ENCODE measurements at places on chromosomes 6 and 20.

DNA sequence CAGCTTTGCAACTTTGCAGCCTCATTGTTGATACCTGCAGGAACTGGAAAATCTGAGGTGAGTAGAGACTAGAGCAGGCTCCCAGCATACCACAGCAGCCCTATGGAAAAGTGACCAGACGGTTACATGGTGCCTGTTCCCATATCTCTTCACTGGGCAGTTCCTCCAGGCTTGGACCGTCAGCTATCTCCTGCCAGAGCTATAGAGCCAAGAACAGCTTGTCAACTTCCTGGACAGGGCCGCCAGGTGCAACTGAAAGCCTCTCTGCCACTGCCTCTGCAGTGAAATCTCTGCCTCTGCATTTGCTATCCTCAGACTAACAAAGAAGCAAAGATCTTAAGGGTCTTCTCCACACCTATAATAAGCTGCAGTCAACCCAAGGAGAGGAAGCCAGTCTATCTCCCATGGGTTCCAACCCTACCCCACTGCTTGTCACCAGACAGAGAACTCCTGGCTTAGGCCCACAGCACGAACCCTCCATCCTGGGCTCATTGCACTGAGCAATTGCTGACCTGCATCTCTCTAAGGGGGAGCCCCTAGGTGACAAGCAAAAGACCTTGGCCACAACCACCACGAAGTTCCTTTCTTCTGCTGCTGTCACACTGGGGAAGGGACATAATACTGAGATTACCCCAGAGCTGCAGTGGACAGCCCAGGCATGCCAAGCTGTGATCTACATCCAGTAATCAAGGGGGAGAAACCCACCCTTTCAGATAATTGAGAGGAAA is 60.1 kb upstream of the KHDRBS2 start:
- DNase-seq: no peak

- no peak for DNase-seq
These were observed 182.7 kb upstream of the PMEPA1 start for GRCh38 chr20:57892471-57892870.

DNA sequence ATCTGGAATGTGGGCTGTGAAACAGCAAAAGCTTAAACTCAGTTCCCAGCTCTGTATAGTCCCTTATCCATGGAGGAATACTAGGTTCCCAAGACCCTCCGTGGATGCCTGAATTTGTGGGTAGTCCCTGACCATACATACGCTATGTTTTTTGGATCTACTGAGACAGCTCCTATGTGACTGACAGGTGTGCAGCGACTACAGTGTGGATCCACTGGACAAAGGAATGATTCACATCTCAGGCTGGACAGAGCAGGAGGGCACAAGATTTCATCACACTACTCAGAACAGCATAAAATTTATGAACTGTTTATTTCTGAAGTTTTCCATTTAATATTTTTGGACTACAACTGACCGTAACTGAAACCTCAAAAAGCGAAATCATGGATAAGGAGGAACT is 125.3 kb downstream of the MAP7 start:
- DNase-seq: no peak

DNA sequence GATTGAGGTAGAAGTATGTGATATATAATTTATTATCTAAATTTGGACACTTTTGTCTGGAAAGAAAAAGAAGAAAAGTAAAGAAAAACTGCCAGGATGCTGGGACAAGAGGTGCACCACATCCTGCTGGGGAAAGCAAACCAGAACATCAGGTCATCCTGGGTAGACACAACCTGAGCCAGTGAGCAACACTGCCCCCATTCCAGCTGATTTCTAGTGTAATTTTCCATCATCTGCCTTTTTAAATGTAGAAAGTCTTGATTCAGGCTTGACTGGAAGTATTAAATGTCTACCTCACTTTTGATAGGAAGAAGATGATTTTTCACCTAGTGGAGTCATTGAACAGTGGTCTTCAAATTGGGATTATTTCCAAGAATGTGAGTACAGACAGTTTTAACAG is 1164.5 kb upstream of the CITED2 start:
- no peak for DNase-seq

DNA sequence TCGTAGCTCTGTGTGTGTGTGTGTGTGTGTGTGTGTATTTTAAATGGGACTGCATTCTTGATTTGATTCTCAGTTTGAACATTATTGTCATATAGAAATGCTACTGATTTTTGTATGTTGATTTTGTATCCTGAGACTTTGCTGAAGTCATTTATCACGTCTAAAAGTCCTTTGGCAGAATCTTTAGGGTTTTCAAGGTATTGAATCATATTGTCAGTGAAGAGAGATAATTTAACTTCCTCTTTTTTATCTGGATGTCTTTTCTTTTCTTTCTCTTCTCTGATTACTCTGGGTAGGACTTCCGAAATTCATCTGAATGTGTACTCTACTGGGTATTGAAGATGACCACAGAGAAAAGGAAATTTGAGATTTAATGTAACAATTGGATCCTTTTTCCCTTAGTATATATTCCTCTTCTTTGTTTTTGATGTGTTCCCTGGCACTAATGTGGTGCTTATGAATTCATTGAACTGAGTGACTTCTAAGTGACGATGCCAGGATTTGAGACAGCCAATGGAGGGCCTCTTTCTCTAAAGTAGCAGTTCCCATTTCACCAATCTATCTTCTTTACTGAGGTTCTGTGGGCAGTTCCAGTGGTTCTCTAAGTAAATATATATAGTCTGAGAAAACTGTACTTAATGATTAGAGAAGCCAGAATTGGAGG is 47.6 kb downstream of the TNFAIP3 start:
- no peak for DNase-seq

DNA sequence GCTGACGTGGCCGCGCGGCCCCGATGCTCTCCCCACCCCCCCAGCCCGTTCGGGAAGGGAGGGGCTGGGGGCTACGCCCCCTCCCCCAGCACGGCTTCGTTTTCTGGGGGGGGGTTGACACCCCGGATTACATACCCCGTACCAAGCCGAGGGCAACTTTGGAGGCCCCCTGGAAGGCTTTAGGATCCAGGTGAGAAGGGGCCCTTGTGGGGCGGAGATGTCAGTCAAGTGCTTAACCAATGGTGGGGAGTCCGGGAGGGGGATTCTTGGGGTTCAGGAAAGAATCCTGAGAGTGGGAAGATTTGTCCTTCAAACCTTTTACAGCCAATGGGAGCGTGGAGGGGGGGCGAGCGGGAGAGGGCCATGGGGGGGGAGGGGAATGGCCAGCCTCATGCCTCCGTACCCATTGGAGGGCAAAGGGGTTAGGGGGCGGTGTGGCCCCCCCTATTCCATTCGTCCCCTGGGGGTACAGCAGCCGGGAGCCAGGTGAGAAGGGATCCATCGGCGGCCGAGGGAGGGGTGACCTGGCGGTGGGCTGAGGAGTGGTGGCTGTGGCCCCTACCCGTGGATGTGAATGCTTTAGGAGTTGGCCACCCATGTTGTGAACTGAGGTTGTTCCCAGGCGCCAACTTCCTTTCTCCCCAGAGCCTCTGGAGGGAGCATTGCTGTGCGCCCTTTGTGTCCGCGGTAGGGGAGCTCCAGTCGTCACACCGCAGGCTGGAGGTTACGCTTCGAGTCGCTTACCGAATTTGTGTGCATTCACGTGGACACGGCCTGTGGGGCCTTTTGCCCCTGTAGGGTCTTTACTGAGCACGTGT is 682 bp downstream of the BRD2 start:
- no peak for DNase-seq

DNA sequence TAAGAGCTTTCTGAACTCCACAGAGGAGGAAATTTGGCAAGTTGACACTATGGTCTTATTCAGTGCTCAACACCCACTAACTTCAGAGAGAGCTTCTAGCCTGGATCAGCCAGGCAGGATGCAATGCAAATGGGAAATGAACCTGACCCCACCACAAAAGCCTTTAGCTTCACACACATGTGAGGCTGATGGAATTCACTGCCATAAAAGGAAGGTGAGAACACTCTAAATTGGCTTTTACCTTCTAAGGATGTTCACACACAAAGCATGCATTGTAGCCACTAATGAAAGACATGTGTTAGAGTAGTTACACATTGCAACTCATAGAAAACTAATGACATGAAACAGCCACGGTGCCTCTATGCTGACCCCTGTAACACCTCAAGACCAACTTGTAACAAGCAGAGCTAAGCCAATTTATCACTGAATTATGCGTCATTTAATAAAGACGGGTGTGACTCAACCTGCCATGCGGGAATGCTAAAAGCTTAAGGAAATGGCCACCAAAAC is 262.1 kb downstream of the HACE1 start:
- DNase-seq: no peak

GRCh38 chr6:135052939-135053338 is 1.7 kb downstream of the HBS1L start:
- no peak for DNase-seq

DNA sequence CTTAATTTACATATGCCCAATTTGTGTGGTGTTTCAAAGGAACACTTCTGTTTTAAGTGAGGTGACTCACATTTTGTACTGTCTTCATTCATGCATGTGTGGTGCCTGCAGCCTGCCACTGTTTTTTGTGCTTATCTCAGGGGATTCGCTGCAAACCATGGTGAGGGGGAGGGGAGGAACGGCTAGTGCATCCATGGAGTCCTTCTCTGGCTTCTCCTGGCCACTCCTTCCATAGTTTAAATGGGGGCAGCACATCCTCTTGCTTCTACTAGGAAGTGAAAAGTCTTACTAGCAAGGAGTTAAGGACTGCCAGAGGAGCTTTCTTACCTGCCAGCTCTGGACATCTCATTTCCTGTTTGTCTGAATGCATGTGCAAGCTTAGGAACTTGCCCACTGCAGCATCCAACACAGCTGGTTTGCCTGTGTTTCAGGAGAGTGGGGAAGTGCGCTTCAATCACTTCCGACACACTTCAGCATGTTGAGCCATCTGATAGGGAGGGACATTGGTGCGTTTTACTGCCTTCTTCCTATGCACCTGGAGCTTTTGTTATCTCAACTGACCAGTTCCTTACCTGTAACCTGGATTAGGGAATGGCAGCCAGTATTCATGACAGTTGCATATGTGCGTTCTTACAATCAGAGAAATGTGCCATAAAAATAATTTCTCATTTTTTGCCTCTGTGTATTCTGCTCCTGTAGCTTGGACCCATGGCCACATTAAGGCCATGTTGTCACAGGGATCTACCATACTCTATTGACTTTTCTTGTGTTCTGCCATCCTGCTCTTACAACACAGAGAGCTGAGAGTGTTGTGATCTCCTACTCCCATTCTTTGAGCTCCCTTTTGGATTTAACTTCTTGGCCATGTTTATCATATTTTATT is 211.3 kb downstream of the ARID1B start:
- DNase-seq: no peak

GRCh38 chr6:37665304-37665703 is 32.4 kb downstream of the MDGA1 start:
- DNase-seq: no peak

DNA sequence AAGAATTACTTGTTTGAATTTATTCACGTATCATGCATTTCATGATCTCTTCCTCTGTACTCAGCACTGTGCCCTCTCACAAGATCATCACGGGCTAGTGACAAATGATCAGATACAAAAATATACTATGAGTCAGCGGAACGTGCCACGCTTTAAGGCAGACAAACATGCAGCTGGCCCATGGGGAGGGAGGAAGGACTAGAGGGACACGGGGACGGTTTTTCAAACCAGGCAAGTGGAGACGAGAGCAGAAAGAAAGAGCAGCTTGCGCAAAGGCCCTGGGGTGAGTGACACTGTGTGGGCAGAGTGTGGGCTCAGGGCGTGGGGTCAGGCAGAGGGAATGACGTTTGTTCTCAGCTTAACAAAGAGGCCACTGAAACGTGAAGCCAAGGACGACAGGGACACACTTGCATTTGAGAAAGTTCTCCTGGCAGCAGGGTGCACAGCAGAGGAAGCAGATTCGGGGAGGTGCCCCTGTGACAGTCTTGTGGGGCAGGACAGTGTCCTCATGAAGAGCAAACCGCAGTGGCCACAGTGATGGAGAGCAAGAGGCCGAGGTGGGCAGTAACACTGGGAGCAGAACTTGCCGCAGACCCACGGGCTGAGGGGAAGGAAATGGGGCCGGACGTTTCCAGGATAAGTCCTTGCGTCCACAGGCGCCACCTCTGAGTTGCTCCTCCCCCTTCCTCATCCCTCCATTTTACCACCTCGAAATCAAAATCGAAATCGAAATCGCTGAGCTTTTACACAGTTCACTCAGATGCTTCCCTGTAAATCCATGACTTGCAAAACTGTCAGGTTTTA is 6.9 kb upstream of the RPS6KA2 start:
- no peak for DNase-seq

DNA sequence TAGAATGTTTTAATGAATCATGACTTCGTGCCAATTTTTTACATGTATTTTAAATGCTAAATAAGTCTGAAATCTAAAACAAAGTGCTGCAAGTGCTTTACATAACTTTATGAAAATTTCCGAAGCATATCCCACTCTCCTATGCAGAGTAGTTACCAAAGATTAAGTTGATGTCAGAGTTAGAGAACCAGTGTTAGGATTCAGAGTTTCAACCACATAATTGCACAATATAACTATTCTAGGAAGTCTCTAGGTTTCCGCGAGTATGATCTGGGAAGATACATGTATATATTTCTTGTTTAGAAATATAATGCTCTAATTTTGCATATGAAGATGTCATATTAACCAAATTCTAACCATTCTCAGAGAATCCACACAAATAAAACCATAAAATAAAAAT is 74.8 kb downstream of the ASCC3 start:
- no peak for DNase-seq

DNA sequence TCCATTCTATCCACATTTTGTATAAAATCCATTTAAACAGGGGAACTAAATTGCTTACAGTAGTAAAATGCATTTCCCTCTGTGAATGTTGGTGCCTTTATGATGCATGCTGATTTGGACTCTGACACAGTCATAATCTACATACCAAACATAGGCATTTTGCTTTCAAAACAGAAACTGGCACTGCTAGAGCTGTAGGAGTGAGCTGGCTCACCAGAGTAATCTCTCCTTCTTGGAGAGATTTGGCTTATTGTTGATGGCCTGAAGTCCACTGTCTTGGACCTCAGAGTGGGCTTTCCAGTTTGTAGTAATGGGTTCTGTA is 363.2 kb upstream of the FLRT3 start:
- no peak for DNase-seq

GRCh38 chr6:111564482-111564945 is 41.2 kb downstream of the TRAF3IP2 start:
- DNase-seq: no peak

Data from cortex of kidney (tissue), 1 donor.